ENCODE measurements at places on chromosomes 2 and 18.

GRCh38 chr2:184507254-184507653 is 91.1 kb upstream of the ZNF804A start:
- no peak for DNase-seq

DNA sequence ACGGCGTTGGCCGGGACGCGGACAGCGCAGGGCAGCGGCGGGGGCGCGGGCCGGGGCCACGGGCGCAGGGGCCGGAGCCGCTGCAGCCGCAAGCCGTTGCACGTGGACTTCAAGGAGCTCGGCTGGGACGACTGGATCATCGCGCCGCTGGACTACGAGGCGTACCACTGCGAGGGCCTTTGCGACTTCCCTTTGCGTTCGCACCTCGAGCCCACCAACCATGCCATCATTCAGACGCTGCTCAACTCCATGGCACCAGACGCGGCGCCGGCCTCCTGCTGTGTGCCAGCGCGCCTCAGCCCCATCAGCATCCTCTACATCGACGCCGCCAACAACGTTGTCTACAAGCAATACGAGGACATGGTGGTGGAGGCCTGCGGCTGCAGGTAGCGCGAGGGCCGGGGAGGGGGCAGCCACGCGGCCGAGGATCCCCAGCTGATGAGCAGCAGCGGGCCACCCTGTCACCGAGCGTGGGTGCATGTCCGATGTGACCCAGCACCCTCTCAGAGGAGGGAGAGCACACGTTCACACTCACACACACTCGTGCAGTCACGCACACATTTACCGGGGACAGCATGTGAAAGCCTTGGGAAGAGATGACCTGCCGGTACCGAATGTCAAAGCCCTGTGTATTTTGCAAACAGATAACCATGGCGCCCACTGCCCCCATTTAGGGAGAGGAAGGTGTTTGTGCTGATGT is 4.2 kb downstream of the GDF7 start:
- DNase-seq, result no peak

- DNase-seq, result no peak
These were observed 142.3 kb upstream of the FBXO11 start for GRCh38 chr2:48048476-48049171.

DNA sequence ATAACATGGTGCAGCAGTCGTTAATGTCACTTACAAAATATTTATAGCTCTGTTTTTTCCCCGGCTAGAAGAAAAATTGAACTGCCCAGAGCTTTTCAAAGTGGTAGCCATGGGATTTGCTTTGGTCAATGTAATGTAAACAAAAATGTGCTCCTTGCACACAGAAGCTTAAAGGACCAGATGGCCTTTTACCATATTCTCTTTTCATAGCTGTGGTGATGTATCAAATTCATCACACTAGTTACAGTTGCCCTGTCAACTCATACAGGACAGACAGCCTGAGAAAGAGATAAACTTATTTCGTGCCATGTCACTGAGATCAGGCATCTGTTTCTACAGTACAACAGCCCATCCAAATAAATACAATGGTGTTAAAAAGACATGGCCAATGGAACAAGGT is 368.1 kb upstream of the CDH19 start:
- no peak for DNase-seq

DNA sequence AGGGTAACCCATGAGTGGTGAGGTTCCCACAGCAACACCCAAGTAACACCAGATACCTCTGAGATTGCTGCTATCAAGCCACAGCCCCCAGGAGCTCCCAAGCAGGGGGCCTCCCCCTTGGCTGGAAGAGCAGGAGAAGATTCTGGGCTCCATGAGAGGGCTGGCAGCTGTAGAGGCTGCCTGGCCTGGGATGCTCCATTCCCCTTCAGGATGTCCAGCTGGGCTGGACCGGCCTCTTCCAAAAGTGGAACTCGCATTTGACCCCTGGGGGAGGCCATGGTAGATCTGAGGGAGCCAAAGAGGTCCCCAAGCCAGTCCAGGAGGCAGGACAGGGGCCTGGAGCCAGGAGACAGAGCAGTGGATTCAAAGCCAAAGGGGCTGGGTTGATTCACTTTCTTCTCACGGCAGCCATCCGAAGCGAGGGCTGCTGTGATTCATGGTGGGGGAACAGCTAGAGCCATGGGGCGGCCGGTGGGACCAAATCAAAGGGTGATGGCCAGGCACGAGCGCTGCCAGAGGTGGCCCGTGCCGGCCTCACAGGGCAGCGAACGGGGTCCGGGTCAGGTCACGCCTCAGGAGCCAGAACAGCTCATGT is 95.3 kb upstream of the ID2 start:
- no peak for DNase-seq

DNA sequence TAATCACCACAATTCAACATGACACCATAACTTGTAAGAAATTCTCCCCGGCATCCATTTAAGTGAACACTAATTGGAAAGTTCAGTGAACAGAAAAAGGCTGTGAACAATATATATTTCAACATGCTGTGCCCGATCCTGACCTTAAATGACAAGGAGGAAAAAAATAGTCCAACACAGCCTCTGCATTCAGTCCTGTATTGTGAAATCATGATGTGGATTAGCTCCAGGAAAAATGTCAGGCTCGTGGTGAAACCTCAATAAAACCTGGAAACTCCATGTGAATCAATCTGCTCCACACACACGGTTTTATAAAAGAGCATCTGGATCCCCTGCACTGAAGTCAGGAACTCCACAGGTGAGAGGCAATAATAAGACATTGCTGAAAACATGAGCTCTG is 145.4 kb upstream of the SPOPL start:
- DNase-seq, result no peak

DNA sequence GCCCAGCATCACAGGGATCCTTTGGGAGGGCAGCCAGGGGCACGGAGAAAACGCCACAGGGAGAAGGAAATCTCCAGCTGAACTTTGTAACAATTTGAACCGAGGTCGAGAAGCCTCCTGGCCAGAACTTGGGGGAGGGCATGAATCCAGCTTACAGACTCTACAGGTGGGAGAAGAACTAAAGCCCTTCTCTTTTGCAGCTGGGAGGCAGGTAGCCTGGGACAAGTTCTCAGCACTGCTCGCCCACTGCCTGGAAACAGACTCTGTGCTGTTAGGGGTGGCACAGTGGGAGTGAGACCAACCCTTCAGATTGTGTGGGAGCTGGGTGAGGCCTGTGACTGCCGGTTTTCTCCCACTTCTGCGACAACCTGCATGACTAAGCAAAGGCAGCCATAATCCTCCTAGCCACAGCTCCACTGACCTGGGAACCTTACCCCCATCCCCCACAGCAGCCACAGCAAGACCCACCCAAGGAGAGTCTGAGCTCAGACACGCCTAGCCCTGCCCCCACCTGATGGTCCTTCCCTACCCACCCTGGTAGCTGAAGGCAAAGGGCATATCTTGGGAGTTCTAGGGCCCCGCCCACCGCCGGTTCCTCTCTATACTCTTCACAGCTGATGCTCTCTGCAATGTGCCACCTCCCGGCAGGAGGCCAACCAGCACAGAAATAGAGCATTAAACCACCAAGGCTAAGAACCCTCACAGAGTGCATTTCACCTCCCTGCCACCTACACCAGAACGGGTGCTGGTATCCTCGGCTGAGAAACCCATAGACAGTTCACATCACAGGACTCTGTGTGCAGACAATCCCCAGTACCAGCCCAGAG is 136.0 kb upstream of the SIX2 start:
- no peak for DNase-seq

GRCh38 chr2:102737431-102737830 is 24.4 kb upstream of the TMEM182 start:
- DNase-seq, result no peak

DNA sequence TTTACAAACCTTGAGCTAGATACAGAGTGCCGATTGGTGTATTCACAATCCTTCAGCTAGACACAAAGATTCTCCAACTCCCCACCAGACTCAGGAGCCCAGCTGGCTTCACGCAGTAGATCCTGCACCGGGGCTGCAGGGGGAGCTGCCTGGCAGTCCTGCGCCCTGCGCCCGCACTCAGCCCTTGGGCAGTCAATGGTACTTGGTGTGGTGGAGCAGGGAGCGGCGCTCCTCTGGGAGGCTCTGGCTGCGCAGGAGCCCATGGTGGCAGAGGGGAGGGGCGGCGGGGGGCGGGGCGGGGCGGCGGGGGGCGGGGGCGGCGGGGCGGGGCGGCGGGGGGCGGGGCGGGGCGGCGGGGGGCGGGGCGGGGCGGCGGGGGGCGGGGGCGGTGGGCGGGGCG is 923.4 kb downstream of the SOCS6 start:
- DNase-seq, result no peak

DNA sequence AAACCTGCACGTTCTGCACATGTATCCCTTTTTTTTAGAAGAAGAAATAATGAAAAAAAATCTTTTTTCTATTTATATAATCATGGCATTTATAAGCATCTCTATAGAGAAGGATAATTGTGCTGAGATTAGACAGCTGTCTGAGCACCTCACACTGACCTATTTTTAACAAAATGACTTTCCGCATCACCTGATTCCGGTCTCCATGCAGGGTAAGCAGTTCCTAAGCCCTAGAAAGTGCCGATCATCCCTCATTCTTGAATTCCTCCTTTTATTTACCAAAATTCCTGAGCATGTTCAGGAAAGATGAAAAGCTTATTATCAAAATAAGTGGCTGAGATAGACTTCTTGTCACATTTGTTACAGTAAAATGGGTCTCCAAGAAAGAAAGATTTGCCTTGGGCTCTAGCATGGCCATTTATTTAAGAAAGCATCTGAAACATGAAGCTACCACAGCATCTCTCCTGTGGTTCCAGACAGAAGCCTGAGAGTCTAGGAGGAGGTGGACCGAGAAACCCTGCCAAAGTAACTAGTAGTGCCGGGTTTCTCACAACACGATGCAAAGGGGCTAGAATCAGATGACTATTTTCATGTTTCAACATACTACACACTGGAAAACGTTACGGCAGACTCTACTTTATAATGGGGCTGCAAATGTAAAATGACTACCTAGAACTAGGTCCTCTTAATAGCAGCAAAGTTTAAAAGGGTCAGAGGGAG is 670 bp downstream of the GKN1 start:
- DNase-seq, result no peak

GRCh38 chr2:145765874-145766273 is 1246.0 kb upstream of the ZEB2 start:
- no peak for DNase-seq

GRCh38 chr2:279956-280649 is 7.8 kb downstream of the ALKAL2 start:
- no peak for DNase-seq

DNA sequence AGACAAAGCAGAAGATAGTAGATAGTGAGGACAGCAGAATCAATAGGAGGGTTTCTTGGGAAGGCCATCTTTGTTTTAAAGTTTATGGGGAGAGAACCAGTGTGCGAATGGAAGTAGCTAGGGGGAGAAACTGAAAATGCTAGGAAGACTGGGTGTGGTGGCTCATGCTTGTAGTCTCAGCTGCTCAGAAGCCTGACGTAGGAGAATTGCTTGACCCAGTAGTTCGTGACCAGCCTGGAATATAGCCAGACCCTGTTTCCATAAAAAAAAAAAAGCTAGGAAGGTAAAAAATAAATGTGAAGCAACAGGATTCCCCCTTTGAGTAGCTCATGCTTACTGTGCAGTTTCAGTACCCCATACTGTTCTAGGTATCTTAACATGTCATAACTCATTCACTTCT is 19.2 kb upstream of the DRC1 start:
- no peak for DNase-seq

GRCh38 chr18:58183226-58183625 is 139.2 kb downstream of the NEDD4L start:
- no peak for DNase-seq

GRCh38 chr18:13007248-13007560 is 16.0 kb downstream of the CEP192 start:
- no peak for DNase-seq
